ENCODE measurements at places on chromosomes 6 and 20.

DNA sequence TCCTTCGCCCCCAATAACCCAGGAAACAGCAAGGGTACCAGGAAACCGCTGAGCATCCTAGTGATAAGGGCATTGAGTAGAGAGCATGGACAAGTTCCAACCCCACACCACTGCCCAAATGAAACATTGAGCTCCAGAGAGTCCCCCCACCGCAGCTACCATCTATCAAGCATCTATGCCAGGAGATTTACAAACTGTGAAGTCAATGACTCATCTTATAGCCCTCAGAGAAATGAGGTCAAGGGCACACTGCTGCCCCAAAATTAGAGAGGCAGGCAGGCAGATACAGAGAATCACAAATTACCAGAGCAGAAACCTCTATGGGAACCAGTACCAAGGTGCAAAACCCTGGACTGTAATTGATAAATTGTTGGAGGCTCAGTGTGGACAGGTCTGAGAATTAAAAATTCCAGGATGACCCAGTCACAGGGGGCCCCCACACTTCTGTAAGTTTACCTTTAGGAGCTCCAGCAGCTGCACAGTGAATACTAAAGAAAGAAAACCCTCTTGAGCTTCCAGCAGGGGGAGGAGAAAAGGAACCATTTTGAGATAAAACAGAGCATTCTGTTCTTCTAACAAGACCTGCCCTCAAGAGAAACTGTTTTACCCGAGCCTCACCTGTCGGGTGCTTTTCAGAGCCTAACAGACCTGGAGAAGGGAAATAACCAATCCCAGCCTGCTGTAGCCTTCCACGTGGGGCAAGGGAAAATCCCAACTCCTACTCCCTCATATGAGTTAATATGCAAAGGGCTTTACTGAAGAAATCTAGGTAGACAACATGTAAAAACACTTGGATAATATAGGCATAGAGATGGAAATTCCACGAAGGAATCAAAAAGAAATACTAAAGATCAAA is 118.0 kb upstream of the ARID1B start:
- no peak for DNase-seq

DNA sequence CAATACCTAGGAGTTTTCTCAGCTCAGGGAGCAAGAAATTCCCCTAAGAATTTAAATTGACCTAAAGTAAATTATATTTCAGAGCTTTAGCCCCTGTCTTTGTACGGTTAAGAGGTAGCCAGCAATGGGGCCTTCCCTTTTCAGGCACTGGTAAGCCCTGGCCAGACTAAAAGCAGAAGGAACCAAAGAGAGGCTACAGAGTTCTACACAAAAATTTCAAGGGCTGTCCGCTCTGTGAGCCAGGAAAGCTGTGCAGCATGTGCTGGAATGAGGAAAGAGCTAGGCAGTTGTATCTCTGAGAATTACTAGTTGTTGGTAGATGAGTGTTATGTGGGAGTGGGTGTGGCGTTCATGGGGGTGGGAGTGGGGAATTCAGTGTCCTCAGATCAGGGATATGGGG is 96.3 kb upstream of the MAFB start:
- DNase-seq, result no peak

- DNase-seq, result no peak
Observed at GRCh38 chr20:44404204-44405181, 49.0 kb downstream of the HNF4A start.

- DNase-seq, result no peak
Observed at GRCh38 chr20:9161311-9161710, 92.4 kb downstream of the PLCB4 start.

GRCh38 chr6:150915880-150916265 is 50.4 kb downstream of the MTHFD1L start:
- DNase-seq, result no peak

- no peak for DNase-seq
Observed at GRCh38 chr6:41197234-41197633, 3.7 kb downstream of the TREML2 start.

- DNase-seq, result peak; percentile 56
Observed at GRCh38 chr6:52360601-52361413, 1.1 kb upstream of the PAQR8 start.

All from BE2C (cell line).